ENCODE measurements at places on chromosomes 5 and 9.

GRCh38 chr9:5178126-5178805, 7.2 kb downstream of the INSL6 start:
- no peak for DNase-seq

- DNase-seq: no peak
Observed at GRCh38 chr5:119274767-119275130, 81.1 kb upstream of the TNFAIP8 start.

- no peak for DNase-seq
Observed at GRCh38 chr9:16726718-16727451, 143.6 kb downstream of the BNC2 start.

- peak; percentile 22 for DNase-seq
Observed at GRCh38 chr5:39073767-39074016, 507 bp downstream of the RICTOR start.

DNA sequence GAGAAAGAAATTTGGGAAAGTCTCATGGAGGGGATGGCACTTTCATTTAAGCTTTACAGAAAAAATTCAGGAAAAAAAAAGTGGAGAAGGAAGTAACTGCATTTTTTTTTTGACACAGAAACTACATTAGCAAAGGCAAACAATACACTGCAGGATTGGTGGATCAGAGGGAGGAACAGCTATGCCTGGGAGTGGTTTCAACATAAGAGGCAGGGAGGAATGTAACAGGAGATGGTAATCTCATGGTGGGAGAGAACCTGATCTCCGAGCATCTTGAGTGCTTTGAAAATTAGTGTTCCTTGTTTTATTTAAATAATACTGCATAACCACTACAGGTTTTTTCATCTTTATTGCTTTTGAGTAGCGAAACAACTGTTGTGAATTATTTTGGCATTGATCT, 249.4 kb downstream of the FAM170A start:
- DNase-seq: no peak

DNA sequence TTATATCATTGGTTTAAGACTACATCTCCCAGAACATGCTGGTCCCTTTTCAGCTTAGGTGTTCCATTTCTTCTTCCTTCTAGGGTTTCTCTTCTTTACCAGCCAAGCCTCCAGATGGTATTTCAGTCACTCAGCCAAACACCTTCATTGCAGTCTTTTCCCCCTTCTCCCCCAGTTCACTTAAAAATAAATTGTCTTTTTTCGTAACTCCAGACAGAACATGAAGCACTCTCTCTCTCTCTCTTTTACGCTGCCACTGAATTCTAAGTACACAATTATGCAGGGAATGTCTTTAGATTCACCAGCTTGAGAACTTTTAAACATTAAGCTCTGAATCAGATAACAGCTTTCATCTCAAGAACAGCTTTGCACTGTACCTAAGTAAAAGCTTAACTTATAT, 419.7 kb upstream of the BRINP1 start:
- DNase-seq: no peak

DNA sequence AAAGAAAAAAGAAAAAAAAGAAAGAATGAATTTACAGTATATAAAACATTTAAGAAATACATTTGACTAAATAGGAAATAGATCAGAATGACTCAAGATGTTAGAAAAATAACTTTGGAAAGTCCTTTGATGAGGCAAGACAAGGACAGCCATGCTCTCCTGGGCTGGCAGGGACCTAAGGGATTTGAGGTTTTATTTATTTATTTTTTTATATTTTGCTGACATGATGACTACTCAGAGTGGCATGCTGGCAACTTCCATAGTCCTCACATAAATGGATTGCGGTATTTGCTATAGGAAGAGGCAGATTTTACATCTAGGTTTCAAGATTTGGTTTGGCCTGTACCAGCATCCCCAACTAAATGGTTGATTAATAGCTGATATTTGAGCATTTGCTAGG, 17.7 kb downstream of the SLC28A3 start:
- no peak for DNase-seq

DNA sequence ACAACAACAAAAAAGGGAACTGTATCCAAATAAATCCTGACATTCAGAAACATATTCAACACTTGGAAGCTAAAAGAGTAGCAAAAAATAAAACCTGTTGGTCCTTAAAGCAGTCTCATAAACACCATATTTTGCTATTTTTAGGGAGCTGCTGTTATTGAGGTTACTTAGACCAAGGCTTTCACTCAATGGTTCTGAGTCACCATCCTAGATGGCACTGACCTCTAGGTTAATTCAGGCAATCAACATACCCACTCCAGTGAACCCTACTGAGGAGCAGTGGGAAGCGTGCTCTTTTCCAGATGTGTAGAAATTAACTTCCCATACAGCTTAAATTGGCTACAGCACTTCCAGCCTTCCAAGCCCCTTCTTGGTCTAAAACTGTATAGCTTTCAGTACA, 5.2 kb downstream of the GNAQ start:
- DNase-seq: no peak

GRCh38 chr5:114101153-114101552, 260.7 kb upstream of the KCNN2 start:
- no peak for DNase-seq

DNA sequence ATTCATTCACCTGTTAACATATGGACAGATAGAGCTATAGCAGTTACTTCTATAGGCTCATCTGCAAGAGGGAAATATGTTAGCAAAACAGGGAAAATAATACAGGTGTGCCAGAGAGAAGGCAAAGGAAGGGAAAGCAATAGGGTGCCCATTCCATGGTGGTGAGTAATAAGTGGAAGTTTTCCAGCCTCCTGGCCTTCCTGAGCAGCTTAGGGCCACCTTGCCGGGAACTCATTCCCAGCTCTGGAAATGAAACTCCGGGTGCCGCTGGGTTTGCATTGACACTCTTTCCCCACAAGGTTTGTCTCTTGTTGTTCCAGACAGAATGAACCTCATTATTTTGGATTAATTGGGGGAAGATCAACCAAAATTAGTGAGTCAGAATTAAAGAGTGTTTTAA, 58.4 kb downstream of the SLC1A3 start:
- DNase-seq: no peak

Measured in stimulated activated CD8-positive, alpha-beta memory T cell treated with anti-CD3 and anti-CD28 coated beads, Interleukin-2, amount 100 ng/mL, for 48 hours (primary cell).